ENCODE measurements at places on chromosomes 6 and 20. TPM values are rescaled to one million over a fixed set of nuclear protein-coding genes. Genes with fewer than 3 reads are reported as not detected.
A peak's percentile ranks its signal among the peaks of the same experiment; 100 is the strongest.

DNA sequence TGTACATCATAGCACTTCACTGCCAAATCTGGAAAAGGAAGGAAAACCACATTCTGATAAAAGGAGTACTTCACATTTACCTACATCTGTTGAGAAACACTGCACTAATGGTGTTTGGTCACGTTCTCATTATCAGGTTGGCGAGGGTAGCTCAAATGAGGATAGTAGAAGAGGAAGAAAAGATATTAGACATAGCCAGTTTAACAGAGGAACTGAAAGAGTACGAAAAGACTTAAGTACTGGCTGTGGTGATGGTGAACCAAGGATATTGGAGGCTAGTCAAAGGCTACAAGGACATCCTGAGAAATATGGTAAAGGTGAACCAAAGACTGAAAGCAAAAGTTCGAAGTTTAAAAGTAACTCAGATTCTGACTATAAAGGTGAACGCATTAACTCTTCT is 32.0 kb upstream of the GJA10 start:
- DNase-seq, result no peak
- H3K4me1 ChIP-seq, result no peaks in the 10 kb centered on the region
- H3K27ac ChIP-seq, result no peak overlapping the region
- H3K4me3 ChIP-seq, result no peak overlapping the region
- no peaks in the 10 kb centered on the region for H3K27me3 ChIP-seq
- no peaks in the 10 kb centered on the region for H3K36me3 ChIP-seq

- no peak for DNase-seq
- H3K36me3 ChIP-seq, result no peaks in the 10 kb centered on the region
- no peaks in the 10 kb centered on the region for H3K4me1 ChIP-seq
- no peaks in the 10 kb centered on the region for H3K27me3 ChIP-seq
- H3K27ac ChIP-seq, result no peak overlapping the region
Observed at GRCh38 chr20:59992526-59993084, 34.4 kb downstream of the CDH26 start.

OR2J3 gene
- 2.9 TPM for total RNA-seq

COL20A1 gene
- 14.4 TPM for total RNA-seq

OARD1 gene
- total RNA-seq, result 55.8 TPM

GRCh38 chr6:83108378-83108777 is 40.9 kb downstream of the DOP1A start:
- no peaks in the 10 kb centered on the region for H3K4me1 ChIP-seq
- no peak overlapping the region for H3K27ac ChIP-seq
- no peaks in the 10 kb centered on the region for H3K27me3 ChIP-seq
- no peak for DNase-seq
- H3K36me3 ChIP-seq, result no peaks in the 10 kb centered on the region
- no peak overlapping the region for H3K4me3 ChIP-seq

NOX3 gene
- not detected for total RNA-seq

- no peak overlapping the region for H3K4me3 ChIP-seq
- H3K4me1 ChIP-seq, result no peaks in the 10 kb centered on the region
- H3K36me3 ChIP-seq, result no peaks in the 10 kb centered on the region
- no peak for DNase-seq
- no peak overlapping the region for H3K27ac ChIP-seq
- no peaks in the 10 kb centered on the region for H3K27me3 ChIP-seq
Observed at GRCh38 chr6:89997456-89998445, 103.5 kb downstream of the GJA10 start.

DNA sequence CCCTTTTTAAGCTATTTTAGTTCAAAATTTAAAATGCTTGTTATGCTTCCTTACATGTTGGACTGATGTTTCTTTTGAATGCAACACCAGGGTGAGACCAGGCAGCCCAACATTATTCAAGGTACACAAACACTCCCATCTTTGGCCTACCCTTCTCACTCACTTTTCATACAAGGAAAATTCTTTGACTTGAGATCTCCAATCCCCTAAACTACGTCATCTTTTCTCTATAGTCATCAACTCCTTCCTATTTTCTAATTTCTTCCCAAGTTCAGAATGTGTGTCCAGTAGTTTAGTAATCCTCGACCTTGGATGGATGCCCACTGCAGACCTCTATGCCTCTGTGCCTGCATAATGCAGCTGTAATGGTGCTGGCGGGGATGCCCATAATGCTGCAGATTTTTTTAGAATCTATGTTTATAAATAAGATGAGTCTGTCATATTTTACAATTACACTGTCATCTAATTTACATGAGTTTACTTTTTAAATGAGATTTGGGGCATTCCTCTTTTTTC is 108.7 kb downstream of the ID4 start:
- DNase-seq, result no peak
- H3K27ac ChIP-seq, result no peak overlapping the region
- H3K27me3 ChIP-seq, result no peaks in the 10 kb centered on the region
- no peaks in the 10 kb centered on the region for H3K4me1 ChIP-seq
- H3K36me3 ChIP-seq, result no peaks in the 10 kb centered on the region

DUSP15 gene
- 274 TPM for total RNA-seq

GRCh38 chr6:127100510-127101140 is 17.8 kb upstream of the RSPO3 start:
- no peaks in the 10 kb centered on the region for H3K36me3 ChIP-seq
- no peak overlapping the region for H3K4me3 ChIP-seq
- H3K4me1 ChIP-seq, result no peaks in the 10 kb centered on the region
- H3K27ac ChIP-seq, result no peak overlapping the region

DNA sequence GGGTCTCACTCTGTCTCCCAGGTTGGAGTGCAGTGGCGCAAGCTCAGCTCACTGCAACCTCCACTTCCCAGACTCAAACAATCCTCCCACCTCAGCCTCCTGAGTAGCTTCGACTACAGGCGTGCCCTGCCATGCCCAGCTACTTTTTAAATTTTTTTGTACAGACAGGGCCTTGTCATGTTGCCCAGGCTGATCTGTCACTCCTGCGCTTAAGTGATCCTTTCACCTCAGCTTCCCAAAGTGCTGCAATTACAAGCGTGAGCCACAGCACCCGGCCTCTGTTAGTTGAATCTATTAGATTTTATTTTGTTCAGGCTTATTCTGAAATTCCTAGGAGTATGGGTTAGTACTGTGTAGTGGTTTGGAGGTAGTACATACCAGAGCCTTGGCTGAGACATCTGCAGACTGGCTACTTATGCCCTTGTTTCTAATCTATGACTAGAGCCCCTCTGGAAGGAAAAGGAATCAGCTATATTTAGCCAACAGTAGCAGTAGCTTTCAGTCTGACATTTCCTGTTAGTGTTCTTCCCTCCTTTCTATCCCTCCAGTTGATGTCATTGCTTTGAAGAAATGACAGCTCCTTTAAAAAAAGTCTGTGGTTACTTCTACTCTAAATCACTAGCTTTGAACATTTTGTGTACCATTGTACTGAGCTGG is 74.4 kb downstream of the ITCH start:
- H3K4me1 ChIP-seq, result peaks cover 16% of the 10 kb centered on the region
- H3K27ac ChIP-seq, result no peak overlapping the region
- DNase-seq, result no peak
- no peaks in the 10 kb centered on the region for H3K36me3 ChIP-seq
- H3K27me3 ChIP-seq, result no peaks in the 10 kb centered on the region

ADTRP gene
- total RNA-seq, result 8.3 TPM

FAM217A gene
- total RNA-seq, result 13.0 TPM

GRCh38 chr20:53888951-53889350 is 181.4 kb downstream of the BCAS1 start:
- no peaks in the 10 kb centered on the region for H3K4me1 ChIP-seq
- DNase-seq, result no peak
- H3K27ac ChIP-seq, result no peak overlapping the region
- no peaks in the 10 kb centered on the region for H3K36me3 ChIP-seq

HRH3 gene
- total RNA-seq, result 2.5 TPM

DNA sequence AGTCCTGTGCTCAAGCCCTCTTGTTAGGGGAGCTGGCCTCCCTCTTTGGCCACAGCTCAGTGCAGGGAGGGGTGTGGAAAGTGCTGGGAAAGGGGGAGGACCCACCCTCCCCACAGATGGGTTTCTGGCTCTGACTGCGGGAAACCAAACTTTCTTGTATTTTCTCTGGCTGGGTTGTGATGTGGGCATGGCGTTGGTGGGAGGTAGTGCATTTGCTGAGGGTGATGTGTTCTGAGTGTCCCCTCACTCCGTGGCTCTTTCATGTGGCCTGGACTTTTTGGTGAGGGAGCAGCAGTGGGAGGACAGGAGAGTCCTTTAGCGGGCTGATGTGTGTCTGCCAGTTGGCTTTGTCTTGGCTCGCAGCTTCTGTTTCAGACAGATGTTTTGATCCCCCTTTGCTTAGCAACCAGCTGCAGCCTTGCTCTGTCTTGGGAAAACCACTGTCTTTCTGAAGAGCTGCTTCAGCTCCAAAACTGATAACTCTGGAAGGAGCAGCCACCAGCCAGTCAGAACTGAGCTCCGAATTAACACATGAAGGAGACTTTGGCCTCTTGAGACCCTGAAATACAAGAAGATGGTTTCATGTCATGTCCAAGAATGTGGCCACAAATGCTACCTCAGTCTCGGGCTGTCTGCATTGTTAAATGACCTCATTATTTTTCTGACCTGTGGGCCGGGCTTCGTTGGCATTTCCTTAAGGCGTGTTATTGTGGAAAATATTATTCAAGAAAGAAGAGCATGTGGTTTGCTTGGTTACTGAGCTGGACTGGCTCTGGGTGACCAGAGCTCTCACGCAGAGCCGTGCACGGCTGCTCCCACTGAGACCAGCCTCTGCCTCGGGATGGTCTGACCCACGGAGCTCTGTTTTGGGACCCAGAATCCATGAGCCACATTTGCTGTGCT is 21.5 kb downstream of the SYNJ2 start:
- no peak overlapping the region for H3K4me3 ChIP-seq
- no peaks in the 10 kb centered on the region for H3K27me3 ChIP-seq
- H3K36me3 ChIP-seq, result no peaks in the 10 kb centered on the region
- H3K4me1 ChIP-seq, result no peaks in the 10 kb centered on the region

MCCD1 gene
- total RNA-seq, result not detected

GRCh38 chr20:10231290-10231689 is 12.7 kb downstream of the SNAP25 start:
- no peak overlapping the region for H3K27ac ChIP-seq
- H3K27me3 ChIP-seq, result no peaks in the 10 kb centered on the region
- no peak overlapping the region for H3K4me3 ChIP-seq
- no peaks in the 10 kb centered on the region for H3K4me1 ChIP-seq
- no peaks in the 10 kb centered on the region for H3K36me3 ChIP-seq
- peak; percentile 44 for DNase-seq

DNA sequence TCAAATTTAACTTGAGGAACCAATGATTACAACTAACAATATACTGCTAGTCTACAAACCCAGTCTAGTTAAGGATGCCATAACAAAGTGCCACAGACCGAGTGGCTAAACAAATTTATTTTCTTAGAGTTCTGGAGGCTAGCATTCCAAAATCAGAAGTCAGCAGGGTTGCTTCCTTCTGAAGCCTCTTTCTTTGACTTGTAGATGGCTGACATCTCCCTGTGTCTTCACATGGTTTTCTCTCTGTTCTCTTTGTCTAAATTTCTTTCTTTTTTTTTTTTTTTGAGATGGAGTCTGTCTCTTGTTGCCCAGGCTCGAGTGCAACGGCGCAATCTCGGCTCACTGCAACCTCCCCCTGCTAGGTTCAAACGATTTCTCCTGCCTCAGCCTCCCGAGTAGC is 56.1 kb downstream of the NCOA3 start:
- no peaks in the 10 kb centered on the region for H3K27me3 ChIP-seq
- no peaks in the 10 kb centered on the region for H3K36me3 ChIP-seq
- H3K27ac ChIP-seq, result no peak overlapping the region
- DNase-seq, result no peak

GRCh38 chr20:54017846-54018245 is 52.5 kb downstream of the BCAS1 start:
- no peak overlapping the region for H3K4me3 ChIP-seq
- no peaks in the 10 kb centered on the region for H3K4me1 ChIP-seq
- DNase-seq, result no peak
- H3K36me3 ChIP-seq, result no peaks in the 10 kb centered on the region
- H3K27ac ChIP-seq, result no peak overlapping the region

COMMD7 gene
- 18.0 TPM for total RNA-seq

GRCh38 chr6:166538297-166539010 is 48.0 kb downstream of the RAMACL start:
- no peak overlapping the region for H3K27ac ChIP-seq
- H3K36me3 ChIP-seq, result no peaks in the 10 kb centered on the region
- DNase-seq, result no peak
- no peaks in the 10 kb centered on the region for H3K4me1 ChIP-seq
- no peak overlapping the region for H3K4me3 ChIP-seq

Data from testis (tissue), 5 donors.